ENCODE measurements at places on chromosomes 6 and 20. TPM values are rescaled to one million over a fixed set of nuclear protein-coding genes. Genes with fewer than 3 reads are reported as not detected.
A peak's percentile ranks its signal among the peaks of the same experiment; 100 is the strongest.

Gene SLC35D3
- total RNA-seq = not detected

DNA sequence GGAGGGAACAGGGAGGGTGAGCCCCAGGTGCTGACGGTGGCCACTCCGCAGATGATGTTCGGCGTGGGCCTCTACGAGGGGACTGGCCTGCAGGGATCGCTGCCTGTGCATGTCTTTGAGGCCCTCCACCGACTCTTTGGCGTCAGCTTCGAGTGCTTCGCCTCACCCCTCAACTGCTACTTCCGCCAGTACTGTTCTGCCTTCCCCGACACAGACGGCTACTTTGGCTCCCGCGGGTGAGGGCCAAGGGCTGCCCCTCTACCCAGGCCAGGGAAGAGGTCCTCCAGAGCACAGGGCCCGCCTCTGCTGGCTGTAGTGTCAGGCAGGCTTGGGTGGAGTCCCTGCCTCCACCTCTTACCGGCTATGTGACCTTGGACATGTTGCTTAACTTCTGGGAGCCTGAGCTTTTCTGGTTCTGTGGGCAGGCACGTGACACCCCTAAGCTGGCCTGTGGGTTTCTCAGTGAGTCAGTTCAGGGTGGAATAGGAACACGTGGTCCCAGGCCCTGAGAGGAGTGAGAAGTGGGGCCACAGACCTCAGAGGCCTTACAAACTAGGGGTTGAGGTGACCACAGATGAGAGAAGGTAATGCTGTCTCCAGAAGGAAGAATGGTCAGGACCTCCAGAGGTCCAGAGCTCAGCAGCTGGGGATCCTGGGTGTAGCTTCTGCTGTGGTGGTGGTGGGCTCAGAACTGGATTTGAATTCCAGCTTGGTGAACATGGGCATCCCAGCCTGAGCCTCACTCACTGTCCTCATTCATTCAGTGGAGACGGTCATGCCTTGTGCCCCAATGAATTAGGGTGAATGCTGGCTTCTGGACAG, 11.9 kb downstream of the PCIF1 start:
- H3K36me3 ChIP-seq = no peaks in the 10 kb centered on the region
- H3K27ac ChIP-seq = peak overlapping the region; percentile 70
- H3K4me1 ChIP-seq = no peaks in the 10 kb centered on the region

DNA sequence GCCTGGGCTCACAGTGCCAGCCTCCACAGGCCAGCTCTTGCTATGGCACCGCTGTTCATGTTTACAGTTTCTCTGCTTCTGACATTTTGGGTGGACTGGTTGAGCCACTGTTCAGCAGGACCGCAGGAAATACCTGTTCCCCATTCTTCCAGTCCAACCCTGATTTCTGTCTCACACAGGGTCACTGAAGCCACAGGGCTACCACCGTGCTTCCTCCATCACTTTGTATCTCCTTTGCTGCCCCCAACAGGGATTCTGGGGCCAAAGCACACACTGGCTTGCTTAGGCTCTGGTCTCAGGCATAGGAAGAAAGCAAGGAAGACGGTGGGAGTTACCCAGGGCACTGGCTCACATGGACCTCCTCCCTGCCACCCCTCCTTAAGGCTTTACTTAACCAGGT, 164.5 kb downstream of the UNC5CL start:
- no peak overlapping the region for H3K27ac ChIP-seq
- DNase-seq = no peak
- H3K36me3 ChIP-seq = no peaks in the 10 kb centered on the region
- H3K4me1 ChIP-seq = no peaks in the 10 kb centered on the region
- H3K27me3 ChIP-seq = no peaks in the 10 kb centered on the region
- H3K4me3 ChIP-seq = no peak overlapping the region

GRCh38 chr20:13336308-13337089, 115.4 kb downstream of the ISM1 start:
- H3K4me1 ChIP-seq = no peaks in the 10 kb centered on the region
- no peak overlapping the region for H3K27ac ChIP-seq
- DNase-seq = no peak
- no peaks in the 10 kb centered on the region for H3K27me3 ChIP-seq
- no peak overlapping the region for H3K4me3 ChIP-seq
- H3K36me3 ChIP-seq = no peaks in the 10 kb centered on the region

Data from heart right ventricle (tissue), 16 donors.